Left forelimb (tissue), 1 donor: ENCODE measurements at places on chromosomes 6 and 20.

GRCh38 chr6:44415873-44416502 is 28.5 kb downstream of the CDC5L start:
- no peak for DNase-seq

DNA sequence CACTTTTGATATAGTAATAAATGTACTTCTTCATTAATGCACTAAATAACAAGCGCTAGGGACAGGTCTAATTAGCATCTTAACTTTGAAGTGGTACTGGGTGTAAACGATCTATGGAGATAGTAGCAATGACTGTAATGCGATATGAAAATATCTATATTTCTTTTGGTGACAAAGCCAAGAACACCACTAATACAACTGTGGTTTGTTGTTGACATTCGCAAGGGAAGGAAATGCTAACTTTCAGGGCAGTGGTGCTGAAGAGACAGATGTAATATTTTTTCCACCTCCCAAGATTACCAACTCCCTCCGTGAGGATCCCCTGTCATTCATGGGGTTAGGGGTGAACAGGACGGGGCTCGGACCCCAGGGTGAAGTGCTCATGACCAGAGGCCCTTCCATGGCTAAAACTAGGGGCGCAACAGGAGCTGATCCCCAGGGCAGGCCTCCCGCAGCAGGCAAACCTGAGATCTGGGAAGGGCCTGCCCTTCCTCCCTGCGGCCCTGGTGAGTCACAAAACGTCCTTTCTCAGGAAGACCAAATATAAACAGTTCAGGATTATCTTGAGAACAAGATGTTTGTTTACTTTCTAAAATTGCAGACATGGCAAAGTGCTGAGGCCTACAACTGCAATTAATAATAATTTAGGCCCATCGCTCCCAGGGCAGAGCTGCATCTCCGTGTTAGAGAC is 65.0 kb upstream of the TOX2 start:
- DNase-seq: no peak

- no peak for DNase-seq
These were observed 189.8 kb downstream of the ZDHHC14 start for GRCh38 chr6:157570752-157571151.

DNA sequence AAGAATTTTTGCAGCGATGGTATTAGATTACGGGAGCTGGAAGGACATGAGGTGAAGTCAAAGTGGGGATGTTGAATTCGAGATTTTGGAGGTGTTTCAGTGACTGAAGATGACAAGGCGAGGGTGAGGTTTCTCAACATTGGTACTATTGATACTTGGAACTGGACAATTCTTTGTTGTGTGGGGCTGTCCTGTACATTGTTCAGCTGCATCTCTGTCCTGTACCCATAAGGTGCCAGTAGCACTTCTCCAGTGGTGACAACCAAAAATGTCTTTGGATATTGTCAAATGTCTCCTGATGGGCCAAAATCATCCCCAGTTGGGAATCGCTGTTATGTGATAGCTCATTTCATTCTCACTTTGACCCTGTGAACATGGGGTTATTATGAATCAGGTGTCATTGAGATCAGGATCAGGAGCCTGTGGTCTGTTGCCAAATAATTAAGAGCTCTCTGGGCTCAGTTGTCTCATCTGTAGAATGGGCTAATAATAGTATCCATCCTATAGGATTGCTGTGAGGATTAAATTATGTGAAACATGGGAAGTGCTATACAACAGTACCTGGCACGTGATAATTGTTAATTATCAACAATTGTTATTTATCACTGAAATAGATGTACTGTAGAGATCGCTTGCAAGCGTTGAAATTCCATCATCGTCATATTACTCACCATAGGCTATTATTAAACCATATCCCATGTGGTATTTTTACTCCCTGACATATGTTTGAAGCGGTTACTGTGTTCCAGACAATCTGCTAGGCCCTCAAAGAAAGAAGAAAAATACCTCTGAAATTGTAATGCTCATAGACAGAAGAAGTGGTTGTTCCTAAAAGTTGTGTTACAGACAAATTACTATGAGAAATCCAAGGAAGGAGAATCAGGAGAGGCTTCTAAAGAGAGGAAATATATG is 48.5 kb upstream of the TTPAL start:
- DNase-seq: no peak

DNA sequence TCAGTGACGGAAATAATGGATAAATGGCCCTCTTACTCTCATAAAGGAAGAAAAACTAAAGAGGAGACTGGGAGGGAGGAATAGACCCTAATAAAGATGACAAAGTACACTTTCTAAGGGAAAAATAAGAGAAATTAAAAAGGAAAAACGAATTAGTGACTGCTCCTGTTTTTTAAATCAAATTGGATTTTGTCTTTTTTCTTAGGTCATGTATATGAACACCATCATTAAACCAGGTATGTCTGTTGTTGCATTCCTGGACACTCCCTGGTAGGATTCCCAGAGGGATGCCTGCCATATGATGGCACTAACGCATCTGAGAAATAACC is 59.4 kb upstream of the BTN3A2 start:
- DNase-seq: no peak

DNA sequence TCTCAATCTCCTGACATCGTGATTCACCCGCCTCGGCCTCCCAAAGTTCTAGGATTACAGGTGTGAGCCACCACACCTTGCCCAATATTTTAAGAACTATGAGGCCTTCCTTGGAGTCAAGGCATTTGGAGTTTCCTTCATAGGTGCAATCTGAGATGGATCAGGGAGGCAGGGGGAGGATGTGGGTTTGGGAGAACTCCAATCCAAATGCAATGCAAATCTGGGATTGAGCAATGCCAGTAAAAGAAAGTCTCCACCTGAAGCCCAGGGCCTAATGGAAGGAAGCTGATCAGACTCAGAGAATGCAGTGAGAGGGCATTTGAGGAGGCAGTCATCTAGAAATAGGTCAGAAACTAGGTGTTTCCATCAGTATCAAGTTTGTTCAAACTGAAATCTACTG is 21.2 kb downstream of the RSPH3 start:
- no peak for DNase-seq

- DNase-seq: no peak
These were observed 98.1 kb upstream of the AKAP12 start for GRCh38 chr6:151141685-151142084.

- DNase-seq: no peak
These were observed 147.6 kb upstream of the TAB2 start for GRCh38 chr6:149169761-149170511.

- no peak for DNase-seq
These were observed 3.0 kb downstream of the CEP250 start for GRCh38 chr20:35458388-35458787.

DNA sequence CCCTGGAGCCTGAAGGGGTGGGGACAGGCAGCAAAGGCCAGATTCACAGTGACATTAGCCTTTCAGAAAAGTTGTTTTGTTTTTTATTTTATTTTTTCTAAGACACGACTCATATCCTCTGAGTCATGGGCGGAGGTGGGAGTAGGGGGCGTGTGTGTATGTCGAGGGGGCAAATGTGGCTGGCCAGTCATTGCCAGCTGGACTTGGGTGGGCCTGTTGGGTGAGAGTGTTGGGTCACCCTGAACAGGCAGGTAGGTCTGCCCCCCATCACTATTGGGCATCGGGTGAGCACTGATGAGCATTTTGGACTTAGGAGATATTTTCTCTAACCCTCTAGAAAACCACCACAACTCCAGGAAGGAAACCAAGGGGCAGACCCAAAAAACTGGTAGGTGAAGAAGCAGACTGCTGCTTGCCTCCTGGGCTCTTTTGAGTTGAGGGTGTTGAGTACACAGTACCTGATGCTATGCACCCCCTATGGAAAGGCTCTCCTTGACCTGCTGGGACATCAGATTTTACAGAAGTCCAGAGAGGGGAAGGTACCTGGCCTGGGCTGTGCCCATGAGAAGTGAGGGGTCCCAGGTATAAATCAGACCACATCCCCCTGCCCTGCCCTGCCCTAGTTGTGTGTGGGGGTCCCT is 5.6 kb downstream of the SMIM29 start:
- DNase-seq: no peak

- no peak for DNase-seq
These were observed 2.1 kb downstream of the FOXS1 start for GRCh38 chr20:31843288-31843687.

DNA sequence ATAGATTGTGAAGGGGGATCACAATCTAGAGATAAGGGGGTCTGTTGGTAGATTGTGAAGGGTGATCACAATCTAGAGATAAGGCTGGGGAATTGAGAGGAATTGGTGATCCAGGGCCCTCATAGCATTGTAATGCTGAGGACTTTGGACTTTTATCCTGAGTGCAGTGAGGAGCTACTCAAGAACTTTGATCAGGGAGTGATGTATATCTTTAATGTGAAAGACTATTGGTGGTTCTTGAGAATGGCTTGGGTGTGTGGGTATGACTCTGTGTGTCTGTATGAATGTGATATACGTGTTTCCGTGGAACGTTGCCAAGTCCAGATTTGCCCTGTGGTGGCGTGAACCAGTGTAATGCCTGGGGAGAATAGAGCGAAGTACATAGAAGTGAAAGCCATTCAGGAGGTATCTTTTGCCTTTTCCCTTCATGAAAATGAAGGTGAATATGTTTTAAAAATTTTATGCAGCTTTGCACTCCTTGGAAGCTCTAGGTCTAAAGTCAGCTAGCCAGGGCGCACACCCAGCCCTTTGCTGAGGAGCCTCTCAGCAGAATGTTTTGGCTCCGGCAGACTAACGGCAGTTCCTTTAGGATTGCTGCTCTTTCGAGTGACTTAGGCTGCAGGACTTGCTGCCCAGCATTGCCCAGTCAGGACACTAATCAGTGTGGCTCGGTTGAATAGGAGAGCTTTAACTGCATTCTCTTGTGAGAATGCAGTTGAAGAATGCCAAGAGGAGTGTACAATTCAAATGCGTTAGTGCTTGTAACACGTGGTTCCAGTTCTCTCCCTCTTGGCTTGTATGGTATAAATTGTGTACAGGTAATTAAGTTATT is 3.5 kb downstream of the ZFAND3 start:
- no peak for DNase-seq

DNA sequence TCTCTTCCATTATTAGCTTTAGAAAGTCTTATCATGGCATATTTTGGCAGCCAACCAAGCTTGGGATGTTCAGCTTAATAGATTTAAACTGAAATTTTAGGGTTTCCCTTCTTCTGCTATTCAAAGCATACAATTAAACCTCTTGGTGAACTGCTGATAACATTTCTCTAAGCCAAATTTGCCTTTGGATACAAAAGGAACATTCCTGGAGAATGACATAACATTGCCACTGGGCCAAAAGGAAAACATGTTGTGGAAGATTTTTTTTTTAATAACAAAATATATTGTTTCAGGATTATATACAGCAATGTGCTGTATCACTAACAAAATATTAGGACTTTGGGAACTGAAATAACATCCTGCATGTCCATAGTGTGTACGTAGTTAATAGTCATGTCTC is 215.1 kb upstream of the TBX18 start:
- no peak for DNase-seq

GRCh38 chr6:5085648-5086293 is 630 bp downstream of the PPP1R3G start:
- DNase-seq: peak; percentile 75

- no peak for DNase-seq
These were observed 130.7 kb downstream of the PLCB1 start for GRCh38 chr20:8262721-8263120.

DNA sequence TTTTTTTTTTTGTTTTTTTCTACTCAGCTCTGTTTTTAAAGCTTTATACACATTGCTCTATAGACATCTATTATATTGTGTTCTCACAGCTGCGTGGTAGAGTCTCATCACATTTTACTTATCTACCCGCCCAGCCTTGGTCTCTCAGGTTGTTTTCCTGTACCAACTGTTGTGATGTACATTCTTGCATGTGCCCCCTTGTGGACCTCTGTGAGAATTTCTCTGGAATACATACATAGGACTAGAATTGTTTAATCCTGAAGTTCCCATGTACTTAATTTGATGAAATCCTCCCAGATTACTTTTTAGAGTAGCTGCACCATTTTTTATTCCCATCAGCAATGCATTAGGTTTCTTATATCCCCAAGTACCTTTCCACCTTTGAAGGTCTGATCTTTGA is 40.4 kb upstream of the TINAG start:
- no peak for DNase-seq

GRCh38 chr6:39287601-39288000 is 26.6 kb downstream of the KCNK17 start:
- no peak for DNase-seq

GRCh38 chr20:32995802-32996201 is 8.4 kb downstream of the SUN5 start:
- no peak for DNase-seq

- no peak for DNase-seq
These were observed 73.0 kb downstream of the EYA2 start for GRCh38 chr20:46967646-46968045.

DNA sequence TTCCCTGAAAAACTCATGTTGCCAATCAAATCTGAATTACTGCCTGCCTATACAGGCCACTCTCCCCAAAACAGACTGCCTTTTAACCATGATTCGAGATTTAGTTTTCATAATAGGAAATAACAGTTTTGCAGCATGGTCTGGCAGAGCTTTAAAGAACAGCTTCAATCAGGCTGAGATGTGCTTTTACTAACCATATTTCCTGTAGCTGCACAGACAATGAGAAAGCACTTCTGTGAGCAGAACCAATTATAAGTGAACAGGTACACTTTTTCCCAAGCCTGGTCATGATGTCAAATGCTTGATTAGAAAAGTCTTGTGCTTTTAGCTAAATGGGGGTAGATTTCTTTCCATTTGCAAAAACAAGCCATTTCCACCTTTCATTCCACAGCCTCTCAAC is 108.2 kb downstream of the THEMIS start:
- DNase-seq: no peak

GRCh38 chr6:143807103-143807772 is 35.9 kb upstream of the LTV1 start:
- DNase-seq: no peak

GRCh38 chr6:129321303-129321702 is 388.7 kb downstream of the ARHGAP18 start:
- DNase-seq: no peak

- DNase-seq: no peak
These were observed 9.8 kb upstream of the SLC22A23 start for GRCh38 chr6:3466488-3467219.

DNA sequence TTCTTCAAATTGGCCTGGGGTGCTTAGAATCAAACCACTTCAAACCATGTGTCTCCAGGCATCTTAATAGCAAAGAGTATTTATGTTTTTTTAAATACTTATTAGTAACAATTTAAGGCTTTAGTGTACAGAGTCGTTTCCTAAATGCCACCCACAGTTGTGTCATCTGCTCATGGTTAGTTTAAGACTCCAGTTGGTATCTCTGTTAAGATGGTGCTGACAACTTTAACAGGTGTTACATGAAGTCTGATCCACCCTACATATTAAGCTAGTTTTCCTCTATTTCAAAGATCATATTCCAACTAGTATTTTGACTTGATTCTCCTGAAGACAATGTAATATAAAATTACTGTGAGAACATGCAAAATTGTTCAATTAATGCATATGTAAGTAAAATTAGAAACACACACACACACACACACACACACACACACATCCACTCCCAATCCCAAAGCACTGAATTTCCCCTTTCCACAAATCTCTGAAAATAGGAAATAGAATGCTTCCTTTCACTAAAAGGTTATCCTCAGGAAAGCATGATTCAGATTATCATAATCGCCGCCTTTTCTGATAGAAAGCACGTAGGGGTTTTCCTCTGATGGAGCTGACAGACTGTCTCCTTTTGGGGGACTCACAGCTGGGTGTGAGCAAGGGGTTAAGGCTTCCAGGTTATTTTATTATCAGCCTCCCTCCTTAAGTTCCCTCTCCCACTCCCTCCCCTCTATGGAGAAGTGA is 10.5 kb downstream of the CNKSR3 start:
- DNase-seq: no peak
